ENCODE measurements at places on chromosomes 11 and 22.

DNA sequence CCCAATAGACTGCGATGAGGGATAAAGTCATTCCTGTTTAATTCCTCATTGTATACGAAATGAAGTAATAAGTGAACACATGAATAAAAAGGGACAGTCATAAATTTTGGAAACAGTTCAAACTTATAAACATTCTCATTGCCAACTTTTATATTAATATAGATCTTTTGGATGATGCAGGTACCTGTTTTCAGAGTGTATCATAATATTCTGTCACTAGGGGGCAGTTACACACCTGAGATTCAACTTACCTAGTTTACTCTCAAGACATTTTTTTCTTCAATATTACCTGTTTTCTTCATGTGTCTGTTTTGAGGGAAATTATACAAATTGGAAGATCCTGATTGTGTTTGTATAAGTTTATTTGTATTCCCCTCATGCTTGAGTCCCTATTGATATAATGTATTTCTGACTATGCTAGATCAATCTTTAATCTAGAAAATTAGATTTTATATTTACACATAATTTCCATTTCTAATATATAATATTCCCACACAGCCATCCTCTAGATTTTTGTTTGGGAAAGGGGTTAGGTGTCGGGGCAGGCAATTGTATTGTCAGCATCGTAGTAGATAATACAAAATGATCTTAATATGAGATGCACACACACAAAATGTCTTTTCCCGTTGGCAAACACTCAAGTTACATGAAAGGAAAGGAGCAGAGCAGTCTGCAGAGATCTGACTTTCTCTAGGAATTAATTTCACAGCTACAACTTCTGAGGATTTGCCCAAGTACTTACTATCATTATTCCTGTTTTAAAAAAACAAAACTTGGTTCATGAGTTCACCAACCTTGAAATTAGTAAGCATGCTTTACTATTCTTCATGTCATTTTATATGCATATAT lies 18.4 kb downstream of the FDX1 start:
- peak; percentile 28 for DNase-seq

DNA sequence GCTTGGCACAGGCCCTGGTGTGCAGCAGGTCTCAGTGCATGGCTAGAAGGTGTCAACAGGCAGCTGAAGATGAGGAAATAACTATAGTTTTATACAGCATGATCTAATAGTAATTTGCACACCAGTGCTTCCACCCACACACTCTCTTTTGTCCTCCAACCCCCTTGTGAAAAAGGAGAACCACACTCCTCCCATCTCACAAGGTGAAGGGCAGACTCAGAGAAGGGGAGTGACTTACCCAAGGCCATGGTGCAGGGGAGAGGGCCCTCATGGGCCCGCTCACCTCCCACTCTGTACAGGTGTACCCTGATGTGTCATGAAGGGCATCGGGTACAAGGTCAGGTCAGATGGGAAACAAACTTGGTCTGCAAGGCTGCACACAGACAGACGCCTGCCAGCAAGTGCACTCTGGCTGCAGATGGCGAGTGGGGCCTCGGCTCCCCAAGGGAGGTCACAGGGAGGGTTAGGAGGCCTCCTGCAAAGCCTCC lies 53.4 kb downstream of the DGCR2 start:
- DNase-seq, result no peak

DNA sequence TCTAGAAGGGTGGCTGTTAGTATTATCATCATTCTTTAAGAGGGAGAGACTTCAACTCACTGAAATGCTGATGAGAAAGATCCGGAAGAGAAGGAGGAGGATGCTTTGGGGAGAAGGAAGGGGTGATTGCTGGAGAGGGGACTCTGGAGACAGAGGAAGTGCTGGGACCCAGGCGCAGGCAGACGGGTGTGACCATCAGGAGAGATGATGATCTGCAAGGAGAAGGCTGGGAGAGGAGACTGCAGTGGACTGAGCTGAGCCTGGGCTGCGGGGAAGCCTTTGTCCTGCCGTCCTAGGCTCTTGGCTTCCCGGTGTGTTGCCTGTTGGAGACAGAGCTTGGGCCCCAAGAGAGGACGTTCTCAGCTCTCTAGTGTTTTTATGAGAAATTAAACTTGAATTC lies 22.6 kb downstream of the RASD2 start:
- no peak for DNase-seq

GRCh38 chr11:44823006-44823405 lies 96.2 kb downstream of the TSPAN18 start:
- no peak for DNase-seq

- DNase-seq, result no peak
Measured at GRCh38 chr22:24413736-24414385, 13.5 kb upstream of the ADORA2A start.

Measured in fibroblast of the aortic adventitia (primary cell).